ENCODE measurements at places on chromosomes 7 and 10.

DNA sequence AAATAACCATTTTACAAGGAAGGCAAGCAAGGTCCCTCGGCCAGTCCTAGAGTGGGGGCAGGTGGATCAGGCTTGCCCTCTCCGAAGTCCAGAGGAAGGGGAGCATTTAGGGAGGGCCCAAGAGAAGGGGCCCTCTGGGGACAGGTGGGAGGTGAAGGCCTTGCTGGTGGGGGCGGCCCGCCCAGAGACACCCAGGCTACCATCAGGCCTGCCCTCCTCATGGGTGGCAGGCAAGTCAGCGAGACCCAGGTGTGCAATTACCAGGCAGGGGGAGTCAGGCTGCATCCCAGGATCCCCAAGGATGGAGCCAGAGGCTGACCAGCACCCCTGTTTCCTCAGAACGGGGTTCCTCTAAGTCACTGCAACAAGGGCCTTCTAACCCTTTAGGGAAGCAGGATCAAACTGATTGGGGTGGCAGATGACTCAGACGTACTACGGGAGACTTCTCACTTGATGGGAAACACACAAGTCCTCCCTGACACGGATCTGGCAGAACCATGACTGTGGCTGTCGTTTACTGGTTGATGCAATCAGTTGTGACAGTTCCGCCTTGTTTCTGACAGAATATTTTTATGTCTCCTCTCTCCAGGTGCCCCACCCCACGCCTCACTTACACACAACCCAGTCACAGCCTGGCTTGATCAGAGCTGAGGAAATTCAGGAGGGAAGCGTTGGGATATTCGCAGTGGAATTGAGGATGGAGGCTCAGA, 8.2 kb downstream of the LOXL4 start:
- no peak for DNase-seq

DNA sequence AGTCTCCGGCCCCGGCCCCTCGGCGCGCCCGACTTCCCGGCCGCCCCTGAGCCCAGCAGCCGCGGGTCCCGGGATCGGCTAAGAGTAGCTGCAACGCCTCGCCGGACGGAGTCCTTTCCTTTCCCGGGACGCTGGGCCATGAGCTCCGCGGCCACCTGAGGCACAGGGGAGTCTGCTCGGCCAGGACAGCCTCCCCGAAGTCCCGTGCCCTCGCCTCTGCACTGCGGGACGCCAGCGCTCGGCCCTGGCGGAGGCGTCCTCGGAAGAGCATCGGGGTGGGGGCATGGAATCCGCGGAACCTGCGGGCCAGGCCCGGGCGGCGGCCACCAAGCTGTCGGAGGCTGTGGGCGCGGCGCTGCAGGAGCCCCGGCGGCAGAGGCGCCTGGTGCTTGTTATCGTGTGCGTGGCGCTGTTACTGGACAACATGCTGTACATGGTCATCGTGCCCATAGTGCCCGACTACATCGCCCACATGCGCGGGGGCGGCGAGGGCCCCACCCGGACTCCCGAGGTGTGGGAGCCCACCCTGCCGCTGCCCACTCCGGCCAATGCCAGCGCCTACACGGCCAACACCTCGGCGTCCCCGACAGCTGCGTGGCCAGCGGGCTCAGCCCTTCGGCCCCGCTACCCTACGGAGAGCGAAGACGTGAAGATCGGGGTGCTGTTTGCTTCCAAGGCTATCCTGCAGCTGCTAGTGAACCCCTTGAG, 502 bp downstream of the SLC18A3 start:
- DNase-seq = no peak

DNA sequence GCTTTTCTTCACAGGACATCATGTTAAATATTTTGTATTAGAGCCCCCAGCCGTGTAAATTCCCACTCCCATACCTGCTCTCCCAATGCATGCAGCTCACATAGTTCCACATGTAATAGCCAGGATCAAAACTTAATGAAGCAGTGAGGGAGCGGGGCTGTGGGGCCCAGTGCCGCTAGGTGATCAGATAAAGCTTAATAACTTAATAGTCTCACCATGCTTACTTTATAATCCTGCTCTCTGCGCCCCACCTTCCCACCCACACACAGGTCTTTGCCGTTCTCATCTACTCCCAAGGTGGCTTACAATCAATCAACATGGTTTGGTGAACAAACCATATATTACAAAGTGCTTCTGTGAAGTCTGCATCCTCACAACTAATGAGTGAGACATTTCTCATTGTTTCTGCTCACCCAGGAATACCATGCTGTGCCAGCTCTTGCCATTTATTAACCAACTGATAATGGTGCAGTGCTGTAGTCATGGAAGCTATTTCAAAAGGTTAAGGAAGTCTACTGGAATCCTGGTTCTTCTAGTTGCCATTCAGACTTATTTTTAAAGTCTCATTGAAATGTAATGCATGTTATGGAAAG, 156.4 kb downstream of the CTTNBP2 start:
- DNase-seq = no peak

- DNase-seq = no peak
Observed at GRCh38 chr7:128849804-128850490, 12.7 kb upstream of the ATP6V1F start.

- DNase-seq = peak; percentile 93
Observed at GRCh38 chr10:74047304-74047703, 49.4 kb downstream of the VCL start.

DNA sequence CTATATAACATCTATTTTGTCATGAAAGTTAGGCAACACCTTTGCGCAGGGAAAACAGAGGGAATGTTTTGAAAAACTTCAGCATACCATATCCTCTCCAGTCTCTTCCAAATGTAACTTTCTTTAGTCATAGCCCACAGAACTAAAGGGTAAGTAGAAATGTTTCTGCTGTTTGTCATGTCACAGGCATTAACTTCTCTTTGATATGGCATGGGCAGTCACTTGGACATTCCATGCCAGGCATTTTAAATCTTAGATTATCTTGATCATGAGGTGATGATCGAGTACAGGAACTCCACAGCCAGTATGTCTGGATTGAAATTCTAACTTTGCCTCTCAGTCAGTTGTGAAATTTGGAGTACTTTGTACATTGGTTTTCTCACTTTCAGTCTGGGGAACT, 27.5 kb upstream of the ETV1 start:
- no peak for DNase-seq

DNA sequence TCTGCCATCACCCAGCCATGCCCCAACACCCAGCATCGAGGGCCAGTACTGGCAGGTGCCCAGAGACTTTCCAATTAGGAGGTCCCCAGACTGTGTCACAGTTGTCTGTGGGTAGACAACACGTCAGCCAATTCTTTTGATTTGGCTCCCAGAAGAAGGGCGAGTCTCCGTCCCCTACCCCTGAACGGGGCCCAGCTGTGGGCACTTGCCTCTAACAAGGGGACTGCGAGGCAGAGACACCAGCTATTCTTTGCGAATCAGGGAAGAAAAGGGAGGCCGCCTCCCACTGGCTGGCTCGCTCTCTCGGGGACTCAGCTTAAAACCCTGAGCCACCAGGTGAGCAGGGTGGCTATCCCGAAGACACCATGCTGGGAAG, 167.3 kb downstream of the USP6NL start:
- DNase-seq = no peak

- no peak for DNase-seq
Observed at GRCh38 chr7:8433477-8434289, at the start of gene NXPH1. Gene NXPH1 (plus strand): TSS chr7:8433609.

- no peak for DNase-seq
Observed at GRCh38 chr7:108407676-108408075, 48.6 kb downstream of the NRCAM start.

DNA sequence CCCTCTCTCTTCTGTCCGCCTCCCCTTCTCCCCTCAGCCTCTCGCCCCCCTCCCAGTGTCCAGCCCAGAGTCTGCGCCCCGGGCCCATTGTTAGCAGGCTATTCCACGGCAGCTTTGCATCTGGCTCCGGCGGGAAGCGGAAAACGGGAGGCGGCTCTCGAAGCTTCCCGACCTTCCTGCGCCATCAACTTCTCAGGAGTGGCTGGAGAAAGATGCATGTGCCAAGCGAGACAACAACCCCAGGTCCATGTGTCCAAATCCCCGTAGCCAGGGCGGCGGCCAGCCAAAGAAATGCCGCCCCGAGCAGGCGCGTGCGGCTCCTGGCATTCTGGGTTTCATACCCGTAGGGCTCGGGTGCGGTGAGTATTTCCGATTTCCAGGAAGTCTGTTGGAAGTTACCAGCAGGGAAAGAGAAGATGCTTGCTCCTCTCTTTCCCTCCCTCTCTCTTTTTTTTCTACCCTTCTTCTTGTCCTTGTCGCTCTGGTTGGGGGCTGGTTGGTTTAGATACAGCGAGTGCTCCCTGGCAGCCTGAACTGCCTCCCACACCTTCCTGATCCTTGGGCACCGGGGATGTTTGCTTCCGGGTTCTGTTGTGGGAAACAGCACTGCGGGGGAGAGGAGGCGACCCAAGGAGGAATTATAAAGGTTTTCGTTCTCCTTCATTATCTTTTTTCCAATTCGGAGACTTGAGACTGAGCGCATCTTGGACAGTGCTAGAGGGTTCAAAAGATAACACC, 1.2 kb upstream of the HOXA2 start:
- DNase-seq = no peak

GRCh38 chr10:29687421-29688164, 52.8 kb upstream of the SVIL start:
- no peak for DNase-seq

- no peak for DNase-seq
Observed at GRCh38 chr7:95180-95862, 97.0 kb upstream of the FAM20C start.

DNA sequence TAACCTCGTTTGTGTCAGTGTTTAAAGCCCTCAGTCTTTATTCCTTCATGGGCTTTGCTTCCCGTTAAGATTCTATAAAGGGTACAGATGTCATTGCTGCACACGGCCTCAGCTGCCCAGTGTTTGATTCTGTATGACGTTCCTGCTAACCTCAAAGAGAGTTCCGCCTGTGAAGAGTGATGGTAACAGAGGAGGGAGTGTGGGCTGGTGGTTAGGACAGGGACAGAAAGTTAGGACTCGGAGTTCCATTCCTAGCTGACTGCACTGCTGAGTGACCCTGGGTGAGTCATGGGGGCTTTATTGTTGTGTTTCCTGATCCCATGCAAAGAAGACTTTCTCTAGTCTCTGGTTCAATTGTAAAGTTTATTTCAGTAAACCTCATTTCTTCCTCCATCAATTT, 227.1 kb downstream of the DYNC1I1 start:
- DNase-seq = no peak

DNA sequence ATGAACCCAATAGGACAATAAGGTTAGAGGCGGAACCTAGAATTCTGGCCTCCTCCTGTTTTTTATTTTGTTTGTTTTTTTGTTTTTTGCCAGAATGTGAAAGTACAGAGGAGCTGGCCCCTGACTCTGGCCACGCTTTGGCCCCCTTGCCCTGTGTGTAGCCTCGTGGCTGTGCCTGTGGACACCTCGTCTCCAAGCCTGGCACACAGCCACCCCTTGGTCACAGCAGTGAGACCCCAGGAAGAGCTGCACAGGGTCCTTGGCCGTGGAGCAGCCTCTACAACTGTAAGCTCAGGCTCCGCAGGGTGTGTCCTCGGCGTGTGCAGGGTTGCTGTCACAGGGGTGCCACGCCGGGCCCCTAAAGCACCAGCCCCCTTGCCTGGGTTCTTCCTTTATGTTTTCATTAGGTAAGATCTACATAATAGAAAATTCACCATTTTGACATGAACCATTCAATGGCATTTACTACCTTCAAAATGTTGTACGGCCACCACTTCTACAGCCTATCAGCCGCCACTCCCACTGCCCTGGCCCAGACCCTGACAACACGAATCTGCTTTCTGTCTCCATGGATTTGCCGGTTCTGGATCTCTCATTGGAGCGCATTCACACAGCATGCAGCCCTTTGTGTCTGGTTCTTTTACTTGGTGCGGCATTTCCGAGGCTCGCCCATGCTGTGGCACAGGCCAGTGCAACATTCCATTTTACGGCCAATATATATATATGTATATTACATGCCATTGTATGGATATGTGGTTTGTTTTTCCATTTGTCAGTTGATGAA, 51.0 kb downstream of the AMZ1 start:
- DNase-seq = no peak

- no peak for DNase-seq
Observed at GRCh38 chr7:92727755-92728154, 108.6 kb downstream of the CDK6 start.

DNA sequence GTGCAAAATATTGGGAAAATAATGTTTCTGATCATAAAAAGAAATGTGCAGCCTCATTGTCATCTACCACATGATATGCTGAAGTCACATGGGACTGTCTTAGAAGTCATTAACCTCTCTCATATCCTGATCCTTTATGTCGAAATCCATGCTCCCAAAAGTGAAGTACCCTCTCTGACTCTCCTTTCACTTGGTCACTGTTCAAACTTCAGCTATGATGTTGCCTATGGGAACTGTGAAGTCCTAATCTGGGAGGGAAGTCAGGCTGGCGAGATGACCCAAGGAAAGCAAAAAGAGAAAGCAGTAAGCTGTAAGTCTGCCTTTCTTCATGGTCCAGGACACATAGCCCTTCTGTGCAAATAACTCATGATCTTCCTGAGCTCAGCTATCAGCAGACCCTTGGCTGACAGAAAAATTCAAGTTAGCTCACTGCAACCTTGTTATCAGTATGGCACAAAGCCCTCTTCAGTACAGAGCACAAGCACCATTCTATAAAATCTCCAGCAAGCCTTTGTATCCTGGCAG, 29.5 kb downstream of the WASL start:
- no peak for DNase-seq

DNA sequence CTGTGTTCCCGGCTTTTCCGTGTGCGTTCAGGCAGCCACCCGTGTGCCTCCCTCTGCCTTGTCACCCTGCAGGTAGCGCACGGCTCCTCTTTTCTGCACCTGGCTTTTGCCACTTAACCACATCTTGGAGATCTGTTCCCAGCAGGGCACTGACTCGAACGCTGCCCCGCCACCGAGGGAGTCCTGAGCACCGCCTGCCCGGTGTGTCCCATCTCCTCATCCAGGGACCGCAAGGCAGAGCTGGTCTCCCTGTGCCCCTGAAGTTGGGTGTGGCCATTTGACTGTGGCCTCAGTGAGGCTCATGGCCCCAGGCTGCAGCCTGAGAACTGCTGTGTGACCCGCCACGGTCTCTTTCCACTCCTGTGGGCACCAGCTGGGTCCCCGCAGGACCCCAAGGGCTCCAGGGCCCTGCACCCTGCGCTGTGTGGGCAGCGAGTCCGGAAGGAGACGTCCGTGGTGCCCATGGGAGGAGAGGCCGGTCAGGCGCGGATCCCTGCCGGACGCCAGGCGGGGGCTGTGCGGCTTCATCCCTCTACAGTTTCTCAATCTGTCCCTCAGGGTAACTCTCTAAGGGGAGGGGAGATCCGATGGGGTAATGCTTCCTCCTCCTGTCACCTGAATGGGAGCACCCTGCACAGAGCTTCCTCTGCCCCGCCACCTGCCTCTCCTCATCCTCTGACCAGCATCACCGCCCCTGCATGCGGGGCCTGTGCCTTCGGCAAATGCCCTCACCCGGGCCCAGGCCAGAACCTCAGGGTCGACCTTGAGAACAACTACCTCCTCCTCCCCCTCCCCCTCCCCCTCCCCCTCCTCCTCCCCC, 1.8 kb upstream of the INTS1 start:
- DNase-seq = no peak
